Tracheal epithelial cell (primary cell): ENCODE measurements at places on chromosomes 5 and 9. TPM values are rescaled to one million over a fixed set of nuclear protein-coding genes. Genes with fewer than 3 reads are reported as not detected.

Gene ZNF454
- 0.48 and 0.64 TPM in 2 replicates for total RNA-seq

Gene HTR1A
- total RNA-seq, result not detected in 2 replicates

Gene IL13
- total RNA-seq, result not detected in 2 replicates

Gene SLC36A3
- not detected in 2 replicates for total RNA-seq

Gene PAEP
- not detected in 2 replicates for total RNA-seq

Gene AJM1
- total RNA-seq, result 1.1 and 1.7 TPM in 2 replicates

Gene TSPAN17
- 26.9 and 44.3 TPM in 2 replicates for total RNA-seq

Gene SVEP1
- total RNA-seq, result 0.21 and 1.2 TPM in 2 replicates

Gene GPX8
- total RNA-seq, result 19.2 and 21.0 TPM in 2 replicates

Gene EQTN
- not detected in 2 replicates for total RNA-seq

Gene CDO1
- total RNA-seq, result 0.24 TPM in 1 of 2 replicates, not detected in the other

Gene HMMR
- total RNA-seq, result 3.6 and 5.1 TPM in 2 replicates

Gene SLC6A7
- total RNA-seq, result under 0.01 TPM in 1 of 2 replicates, not detected in the other

Gene CYFIP2
- total RNA-seq, result 2.1 and 8.0 TPM in 2 replicates

Gene PMPCA
- total RNA-seq, result 34.1 and 38.8 TPM in 2 replicates

Gene SIT1
- total RNA-seq, result not detected in 2 replicates

Gene MYO10
- 27.7 and 61.4 TPM in 2 replicates for total RNA-seq

Gene PCDH12
- total RNA-seq, result 0.72 TPM in 1 of 2 replicates, not detected in the other

Gene DMRT1
- total RNA-seq, result not detected in 2 replicates

Gene GPRIN1
- 1.9 and 9.6 TPM in 2 replicates for total RNA-seq

Gene ORM2
- not detected in 2 replicates for total RNA-seq

Gene TRIP13
- total RNA-seq, result 1.9 and 7.5 TPM in 2 replicates

Gene CDH10
- total RNA-seq, result not detected in 2 replicates

Gene AHRR
- total RNA-seq, result 0.43 and 0.72 TPM in 2 replicates

Gene AK8
- 0.48 TPM in 1 of 2 replicates, not detected in the other for total RNA-seq

Gene CCDC112
- 5.8 and 8.7 TPM in 2 replicates for total RNA-seq

Gene C8G
- not detected in 2 replicates for total RNA-seq

Gene CNTLN
- total RNA-seq, result 0.85 and 1.7 TPM in 2 replicates

Gene MZB1
- total RNA-seq, result 0.21 and 0.24 TPM in 2 replicates

Gene USP20
- 6.0 and 6.6 TPM in 2 replicates for total RNA-seq
